Right ventricle myocardium inferior (tissue), 1 donor: ENCODE measurements at places on chromosomes 2 and 18. TPM values are rescaled to one million over a fixed set of nuclear protein-coding genes. Genes with fewer than 3 reads are reported as not detected.

The PDE1A gene
- 14.6 TPM for total RNA-seq

- DNase-seq: no peak
These were observed 311.8 kb downstream of the LNPK start for GRCh38 chr2:175690113-175690837.

DNA sequence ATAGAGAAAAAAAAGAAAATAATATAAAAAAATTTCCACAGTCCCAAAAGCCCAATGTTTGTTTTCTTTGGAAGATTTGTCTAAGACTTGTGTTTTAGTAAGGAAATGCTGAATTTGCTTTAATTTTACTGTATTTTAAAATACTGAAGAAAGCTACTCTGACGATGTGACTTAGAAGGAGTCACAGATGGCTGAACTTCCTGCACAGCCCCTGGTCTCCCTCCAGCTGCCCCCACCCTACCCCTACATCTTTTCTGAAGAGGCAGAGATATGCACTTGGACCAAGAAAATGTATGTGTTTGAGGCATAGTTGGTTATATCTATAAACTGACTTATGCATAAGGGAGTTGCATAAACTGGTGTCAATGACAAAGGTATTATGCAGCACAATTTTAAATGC is 172.3 kb downstream of the CDH2 start:
- DNase-seq: no peak

The MARCHF4 gene
- total RNA-seq: 0.08 TPM

DNA sequence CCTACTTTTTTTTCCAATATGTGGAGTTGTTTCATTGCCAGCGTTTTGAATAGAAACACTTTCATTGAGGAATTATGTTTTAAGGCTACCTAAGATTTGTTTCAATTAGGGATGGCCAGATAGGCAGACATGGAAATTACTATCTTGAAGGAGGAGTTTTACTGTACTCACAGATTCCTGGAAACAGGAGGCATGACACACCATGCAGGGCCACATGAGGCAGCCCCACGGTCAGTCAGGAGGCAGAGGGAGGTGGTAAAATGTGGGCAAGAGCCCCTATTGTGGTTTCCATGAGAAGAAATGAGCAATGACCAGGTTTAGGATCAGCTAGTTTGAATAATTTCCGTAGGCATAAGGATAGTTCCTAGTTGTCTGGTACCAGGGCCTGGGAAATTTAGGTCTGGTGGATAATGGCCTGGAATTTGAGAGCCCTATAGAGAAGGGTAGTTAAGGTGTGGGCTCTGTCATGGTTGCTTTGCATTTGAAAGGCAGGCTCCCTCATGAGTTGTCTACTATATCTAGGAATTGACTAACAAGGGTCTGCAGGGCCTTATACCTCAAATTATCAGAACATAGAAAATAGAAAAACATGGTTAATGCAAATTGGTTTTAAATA is 360.0 kb upstream of the KCNJ3 start:
- no peak for DNase-seq

GRCh38 chr2:53422979-53423378 is 344.6 kb upstream of the CHAC2 start:
- no peak for DNase-seq

DNA sequence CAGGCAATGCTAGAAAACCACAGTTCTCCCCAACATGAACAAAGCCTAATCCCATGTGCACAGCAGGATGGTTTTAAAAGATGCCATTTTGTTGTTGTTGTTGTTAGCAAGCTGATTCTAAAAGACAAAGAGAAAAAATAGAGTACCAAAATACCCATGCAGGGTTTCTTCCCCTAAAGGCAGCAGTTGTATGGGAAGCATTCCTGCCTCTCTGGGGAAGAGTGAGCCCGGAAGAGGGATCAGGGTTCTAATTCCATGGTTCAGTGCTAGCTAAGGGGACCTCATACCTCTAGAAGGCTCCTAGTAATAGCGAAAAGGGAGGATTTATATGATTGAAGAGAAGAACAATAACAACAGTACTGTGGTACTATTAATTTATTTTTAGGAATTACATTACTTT is 327.6 kb downstream of the DPP10 start:
- no peak for DNase-seq

GRCh38 chr2:43070676-43071502 is 155.5 kb downstream of the ZFP36L2 start:
- no peak for DNase-seq

The PRKAG3 gene
- not detected for total RNA-seq

DNA sequence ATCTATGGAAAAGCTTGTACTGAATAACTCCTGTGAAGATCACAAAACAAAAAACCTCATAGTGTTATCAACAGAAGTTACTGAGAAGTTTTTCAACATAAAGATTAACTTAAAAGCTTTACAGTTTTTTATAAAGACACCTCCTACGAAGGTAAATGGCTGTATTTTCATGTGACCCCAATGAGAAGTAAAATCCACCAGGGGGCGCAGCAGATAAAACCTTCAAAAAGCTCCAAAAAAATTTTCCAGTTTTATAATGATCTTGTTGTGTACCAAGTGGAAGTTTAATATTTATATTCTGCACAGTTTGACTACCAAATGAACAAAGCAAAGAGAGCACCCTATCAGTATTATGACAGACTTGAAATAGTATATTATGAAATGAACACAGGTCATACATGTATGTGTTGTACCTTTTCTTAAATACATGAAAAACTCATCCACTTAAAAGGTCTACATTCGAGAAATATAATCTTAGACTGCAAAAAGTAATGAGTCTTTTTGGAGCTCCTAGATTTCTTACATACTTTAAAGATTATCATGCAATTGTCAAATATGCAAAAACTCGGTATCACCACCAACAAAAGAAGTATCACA is 38.5 kb downstream of the PNO1 start:
- DNase-seq: no peak

GRCh38 chr2:177212891-177213856 is 580 bp downstream of the HNRNPA3 start:
- DNase-seq: peak; percentile 97

DNA sequence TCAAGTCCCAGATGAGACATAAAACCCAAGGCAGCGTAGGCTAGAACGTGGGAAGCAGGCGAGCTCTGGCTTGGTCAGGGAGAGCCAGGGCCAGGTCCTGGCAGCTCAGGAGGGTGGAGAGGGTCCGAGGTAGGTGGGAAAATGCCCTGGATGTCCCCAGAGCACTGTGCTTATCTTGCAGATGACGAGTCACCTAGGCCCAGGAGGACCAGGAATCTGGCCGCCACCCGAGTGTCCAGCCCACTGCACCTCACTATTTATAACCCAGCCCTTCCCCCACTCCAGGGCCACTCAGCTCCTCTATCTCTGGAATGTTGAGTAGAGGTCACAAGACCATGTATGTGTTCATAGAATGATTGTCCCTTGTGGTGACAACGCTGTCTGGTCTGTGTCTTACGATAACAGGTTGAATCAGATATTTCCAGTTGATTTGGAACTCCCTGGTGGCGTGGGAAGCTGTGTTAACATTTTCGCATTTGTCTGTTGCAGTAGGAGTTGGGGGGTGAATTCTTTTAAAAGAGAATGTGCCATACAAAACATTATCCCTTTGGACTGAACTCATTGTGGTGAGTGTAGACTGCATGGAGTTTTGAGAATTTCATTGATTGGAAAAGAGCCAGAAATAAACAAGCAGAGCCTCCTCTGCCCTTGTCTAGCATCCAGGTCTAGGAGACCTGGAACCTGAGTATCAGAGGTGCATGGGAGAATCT is 47.5 kb downstream of the EMILIN2 start:
- peak; percentile 80 for DNase-seq

The LYPD1 gene
- total RNA-seq: not detected

The PARD3B gene
- total RNA-seq: 7.8 TPM

DNA sequence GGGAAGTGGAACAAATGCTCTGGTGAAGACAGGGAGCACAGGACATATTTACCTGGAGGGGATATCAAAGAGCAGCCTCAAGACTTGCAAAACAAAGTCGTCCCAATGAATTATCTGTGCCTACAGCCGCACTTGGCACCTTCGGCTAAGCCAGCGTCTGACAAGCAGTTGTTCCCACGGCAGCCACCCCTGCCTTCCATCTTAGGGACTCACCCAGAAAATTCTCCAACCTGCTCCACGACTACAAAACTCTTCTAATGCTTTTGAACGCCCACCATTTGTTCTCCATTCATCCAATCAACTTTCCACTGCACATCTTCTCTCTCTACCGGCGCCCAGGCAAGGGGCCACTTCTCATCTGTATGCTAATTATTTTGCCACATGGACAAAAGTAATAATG is 7.0 kb downstream of the MYT1L start:
- no peak for DNase-seq

The TUBB8B gene
- total RNA-seq: not detected

The SCN9A gene
- total RNA-seq: 1.8 TPM

GRCh38 chr2:230874876-230875275 is 10.1 kb downstream of the ITM2C start:
- no peak for DNase-seq

GRCh38 chr18:59145055-59145454 is 5.4 kb downstream of the SEC11C start:
- no peak for DNase-seq

The KIF5C gene
- 0.87 TPM for total RNA-seq

DNA sequence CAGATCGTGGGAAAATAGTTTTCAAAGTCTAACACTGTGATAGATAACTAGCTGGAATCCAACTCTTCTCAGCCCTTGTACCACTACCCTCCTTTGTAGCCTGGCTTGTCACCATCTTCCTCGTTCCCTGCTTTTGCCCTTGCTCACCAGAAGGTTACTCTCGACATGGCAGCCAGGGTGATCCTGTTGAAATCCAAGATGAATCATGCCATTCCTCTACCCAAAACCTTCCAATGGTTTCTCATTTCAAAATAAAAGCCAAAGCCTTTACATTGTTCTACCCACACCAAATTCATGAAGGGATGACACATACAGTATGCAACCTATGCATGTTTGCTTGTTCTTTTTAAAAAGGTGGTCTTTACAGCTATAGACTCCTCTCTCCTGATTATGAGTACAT is 45.7 kb downstream of the STAT4 start:
- DNase-seq: no peak

The REG3G gene
- total RNA-seq: not detected

DNA sequence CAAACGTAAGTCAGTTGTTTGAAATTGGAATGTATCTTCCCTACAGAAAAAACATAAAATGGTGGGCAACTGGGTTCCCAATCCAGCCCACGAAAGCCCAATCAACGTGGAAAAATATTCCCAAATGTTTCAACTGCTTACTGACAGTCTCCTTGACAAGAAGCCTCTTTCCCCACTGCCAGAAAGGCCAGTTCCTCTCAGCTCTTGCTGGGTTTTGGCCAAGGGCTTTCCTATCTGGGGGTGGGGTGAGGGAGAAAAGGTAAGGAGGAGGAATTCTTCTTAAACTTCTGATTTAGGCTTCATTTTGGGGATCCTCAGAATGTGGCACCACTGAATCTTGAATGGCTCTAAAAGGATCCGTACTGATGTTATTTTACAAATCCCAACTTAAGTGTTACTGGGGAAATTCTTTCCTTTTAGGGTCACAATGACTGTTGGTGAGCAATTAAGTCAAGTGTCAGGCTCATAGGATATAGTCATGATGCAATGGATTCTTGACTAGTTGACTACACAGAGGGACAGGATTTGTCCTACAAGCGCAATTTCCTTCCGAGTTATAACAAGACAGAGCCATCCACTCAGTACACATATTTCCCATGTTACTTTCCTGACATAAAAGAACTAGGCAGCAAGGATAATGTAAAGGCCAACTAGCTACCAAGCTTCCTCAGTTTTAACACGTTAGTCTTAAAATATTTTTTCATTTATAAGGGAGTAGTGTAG is 73.6 kb downstream of the SPRED2 start:
- DNase-seq: no peak

The SMYD5 gene
- total RNA-seq: 16.8 TPM

DNA sequence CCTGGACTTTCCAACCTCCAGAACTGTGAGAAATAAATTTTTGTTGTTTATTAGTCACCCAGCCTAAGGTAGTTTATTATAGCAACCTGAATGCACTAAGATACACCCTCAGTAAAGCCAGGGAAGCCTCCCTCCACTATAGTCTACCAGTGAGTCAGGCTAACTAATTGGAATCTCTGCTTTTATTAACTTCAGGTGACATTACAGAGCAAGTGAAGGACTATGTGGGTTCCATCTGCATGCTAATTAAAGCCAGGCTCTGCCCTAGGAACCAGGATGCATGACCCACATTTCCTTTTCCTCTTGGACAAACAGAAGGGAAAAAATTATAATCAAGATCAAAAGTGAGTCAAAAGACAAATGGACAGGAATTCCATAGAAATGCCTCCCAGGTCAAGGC is 56.1 kb downstream of the ZC3H8 start:
- no peak for DNase-seq

The VWA3B gene
- 0.38 TPM for total RNA-seq

The EDAR gene
- 0.14 TPM for total RNA-seq

DNA sequence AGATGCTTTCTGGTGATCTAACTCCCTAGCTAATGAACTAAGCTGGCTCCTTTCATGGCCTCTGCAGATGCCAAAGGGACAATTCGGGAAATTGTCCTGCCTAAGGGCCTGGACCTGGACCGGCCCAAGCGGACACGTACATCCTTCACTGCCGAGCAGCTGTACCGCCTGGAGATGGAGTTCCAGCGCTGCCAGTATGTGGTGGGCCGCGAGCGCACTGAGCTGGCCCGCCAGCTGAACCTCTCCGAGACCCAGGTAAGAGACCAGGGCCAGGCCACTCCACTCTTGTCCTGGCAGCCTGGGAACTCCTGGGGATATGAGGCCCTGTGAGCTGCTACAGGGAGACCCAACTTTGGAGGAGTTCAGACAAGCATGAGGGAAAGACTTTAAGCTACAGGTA is 14.7 kb upstream of the ATP6V1B1 start:
- DNase-seq: no peak

GRCh38 chr2:137872577-137872976 is 91.7 kb upstream of the HNMT start:
- no peak for DNase-seq

GRCh38 chr2:17133052-17133671 is 385.1 kb downstream of the RAD51AP2 start:
- DNase-seq: no peak

DNA sequence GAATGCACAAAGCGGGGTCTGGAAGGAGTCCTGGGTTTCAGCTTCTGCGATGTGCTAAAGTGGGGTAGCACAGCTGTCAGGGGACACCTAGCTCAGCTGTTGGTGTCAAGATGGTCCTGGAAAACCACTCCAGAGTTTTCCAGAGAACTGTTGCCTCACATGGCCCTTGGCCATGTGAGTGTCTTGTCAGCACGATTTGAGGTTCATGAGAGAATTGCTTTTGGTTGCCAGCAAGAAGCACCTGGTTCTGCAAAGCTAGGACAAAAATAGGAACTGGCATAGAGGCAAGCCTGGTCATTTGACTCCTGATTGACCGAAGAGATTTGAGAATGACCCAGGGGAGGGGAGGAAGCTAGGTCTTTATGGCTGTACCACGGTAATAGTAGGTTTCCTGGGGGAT is 50.4 kb upstream of the CTLA4 start:
- DNase-seq: no peak
